GM12891 (cell line): ENCODE measurements at places on chromosomes 7 and 10.

- no peak for DNase-seq
These were observed 19.8 kb upstream of the HIPK2 start for GRCh38 chr7:139797607-139798006.

GRCh38 chr10:92880233-92880861, 32.0 kb downstream of the EXOC6 start:
- DNase-seq: no peak

- no peak for DNase-seq
These were observed 82.0 kb downstream of the FOXL3 start for GRCh38 chr7:371779-372545.

DNA sequence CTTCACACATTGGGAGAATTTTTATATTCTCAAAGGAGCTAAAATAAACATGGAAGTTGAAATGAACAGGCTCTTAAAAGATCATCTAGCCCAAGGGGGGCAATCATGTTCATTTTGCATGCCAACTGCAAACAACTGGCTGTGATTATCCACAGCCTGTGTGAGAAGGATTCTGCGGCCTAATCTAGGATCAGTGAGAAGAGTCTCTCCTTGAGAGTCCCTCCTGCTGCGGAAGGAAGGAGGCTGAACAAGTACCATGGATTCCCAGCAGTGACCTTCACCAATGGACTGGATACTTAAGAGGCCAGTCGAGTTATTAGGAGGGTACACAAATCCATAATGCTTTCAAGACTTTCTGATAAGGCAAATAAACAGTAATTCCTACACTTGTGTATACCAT, 76.7 kb downstream of the IGF2BP3 start:
- no peak for DNase-seq
